ACHN (cell line): ENCODE measurements at places on chromosomes 4 and X.

GRCh38 chrX:11193035-11193469 is 81.9 kb downstream of the HCCS start:
- DNase-seq: no peak

DNA sequence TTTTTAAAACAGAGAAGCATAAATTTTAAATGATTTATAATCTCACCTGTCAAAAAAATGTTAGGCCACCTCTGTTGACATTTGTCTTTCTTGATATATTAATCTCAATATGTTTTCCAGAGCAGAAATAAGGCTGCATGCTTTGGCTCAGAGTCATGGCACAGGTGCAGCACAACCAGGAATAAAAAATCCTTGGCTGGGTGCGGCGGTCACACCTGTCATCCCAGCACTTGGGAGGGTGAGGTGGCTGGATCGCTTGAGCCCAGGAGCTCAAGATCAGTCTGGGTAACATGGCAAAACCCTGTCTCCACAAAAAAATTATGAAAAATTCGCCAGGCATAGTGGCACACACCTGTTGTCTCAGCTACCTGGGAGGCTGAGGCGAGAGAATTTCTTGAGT is 18.1 kb downstream of the CPLX1 start:
- DNase-seq: no peak

- no peak for DNase-seq
Observed at GRCh38 chr4:13524504-13525243, 19.6 kb downstream of the NKX3-2 start.

- peak; percentile 36 for DNase-seq
Observed at GRCh38 chrX:130174045-130174704, 2.4 kb downstream of the RAB33A start.

- DNase-seq: peak; percentile 68
Observed at GRCh38 chrX:45479196-45479834, 278.6 kb upstream of the DIPK2B start.

GRCh38 chr4:99841129-99841528 is 24.5 kb downstream of the DAPP1 start:
- DNase-seq: no peak

- no peak for DNase-seq
Observed at GRCh38 chr4:75004755-75005668, 72.1 kb downstream of the PARM1 start.

DNA sequence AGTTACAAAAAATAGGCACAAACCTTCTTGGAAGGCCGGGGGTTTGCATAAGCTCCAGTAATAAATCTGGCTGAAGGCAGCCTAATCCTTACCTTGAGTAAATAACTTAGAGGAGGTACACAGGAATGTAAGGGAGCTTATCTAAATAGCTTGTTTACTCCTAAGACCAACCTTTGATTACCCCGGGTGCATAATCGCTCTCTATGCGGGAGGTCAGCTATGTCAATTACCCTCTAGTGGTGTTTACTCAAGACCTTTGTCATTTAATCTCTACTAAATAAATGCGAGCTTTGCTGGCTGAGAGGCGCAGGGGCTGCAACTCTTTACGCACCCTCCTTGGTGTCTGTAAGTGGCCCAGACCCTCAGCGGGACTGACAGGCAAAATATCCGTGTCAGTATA is 50.2 kb upstream of the MAP9 start:
- DNase-seq: no peak

DNA sequence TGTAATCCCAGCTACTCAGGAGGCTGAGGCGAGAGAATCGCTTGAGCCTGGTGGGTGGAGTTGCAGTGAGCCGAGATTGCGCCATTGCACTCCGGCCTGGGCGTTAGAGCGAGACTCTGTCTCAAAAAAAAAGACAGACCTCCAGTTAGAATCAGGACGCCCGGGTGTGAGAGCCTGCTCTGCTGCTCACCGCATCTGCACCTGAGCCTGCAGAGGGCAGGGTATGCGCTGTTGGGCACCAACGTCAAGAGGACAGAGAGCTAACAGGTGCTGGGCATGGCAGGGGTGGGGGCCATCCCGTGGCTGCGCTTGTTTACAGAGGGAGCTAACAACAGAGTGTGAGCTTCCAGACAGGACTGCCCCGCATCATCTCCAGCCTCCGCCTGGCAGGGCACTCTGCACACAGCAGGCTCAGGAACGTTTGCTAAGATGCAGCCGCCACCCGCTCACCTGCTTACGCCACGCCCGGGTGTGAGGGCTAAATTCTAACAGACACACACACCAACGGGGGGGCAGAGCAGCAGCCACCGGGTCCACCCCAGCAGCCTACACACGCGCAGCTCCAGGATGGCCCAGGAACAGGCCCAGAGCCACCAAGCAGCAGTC is 50.0 kb upstream of the CPLX1 start:
- DNase-seq: no peak

GRCh38 chr4:8552024-8552423 is 28.2 kb upstream of the GPR78 start:
- DNase-seq: no peak

- no peak for DNase-seq
Observed at GRCh38 chr4:172707622-172708021, 461.0 kb upstream of the GALNT7 start.

DNA sequence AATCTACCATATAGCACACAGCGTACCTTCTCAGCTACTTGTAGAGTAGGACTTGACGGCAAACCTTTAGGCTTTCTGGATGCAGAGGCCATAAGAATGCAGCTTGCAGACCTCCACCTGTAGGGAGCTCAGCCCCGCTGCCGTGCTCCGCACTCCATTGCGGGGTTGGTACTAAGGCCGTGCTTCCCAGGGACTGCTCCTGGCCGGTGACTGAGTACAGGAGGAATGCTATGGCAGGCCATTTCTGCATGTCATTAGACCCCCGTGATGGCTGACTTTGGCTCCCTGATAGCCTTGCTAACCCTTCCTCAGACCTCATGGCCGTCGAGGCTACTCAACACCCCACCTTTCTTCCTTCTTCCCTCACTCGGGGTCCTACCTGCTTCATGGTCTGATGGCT is 26.4 kb downstream of the TIGD2 start:
- DNase-seq: no peak

DNA sequence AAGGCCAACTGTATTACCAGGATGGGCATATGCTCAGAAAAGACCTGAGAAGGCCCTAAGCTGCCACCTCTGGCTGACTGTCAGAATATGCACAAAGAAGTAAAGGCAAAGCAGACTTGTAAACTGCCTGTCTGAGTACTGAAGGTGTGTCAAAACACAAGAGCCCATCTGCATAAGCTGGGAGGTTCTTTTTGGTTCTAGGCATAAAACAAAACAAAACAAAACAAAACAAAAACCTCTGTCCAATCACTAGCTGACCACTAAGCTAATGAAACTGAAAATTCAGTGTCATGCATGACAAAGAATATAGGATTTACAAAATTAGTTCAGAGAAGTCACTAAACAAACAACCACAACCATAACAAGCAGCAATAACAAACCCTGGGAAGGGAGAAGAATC is 20.6 kb downstream of the SH3D19 start:
- DNase-seq: peak; percentile 10

GRCh38 chrX:107729558-107730297 is 45.9 kb downstream of the TSC22D3 start:
- no peak for DNase-seq

DNA sequence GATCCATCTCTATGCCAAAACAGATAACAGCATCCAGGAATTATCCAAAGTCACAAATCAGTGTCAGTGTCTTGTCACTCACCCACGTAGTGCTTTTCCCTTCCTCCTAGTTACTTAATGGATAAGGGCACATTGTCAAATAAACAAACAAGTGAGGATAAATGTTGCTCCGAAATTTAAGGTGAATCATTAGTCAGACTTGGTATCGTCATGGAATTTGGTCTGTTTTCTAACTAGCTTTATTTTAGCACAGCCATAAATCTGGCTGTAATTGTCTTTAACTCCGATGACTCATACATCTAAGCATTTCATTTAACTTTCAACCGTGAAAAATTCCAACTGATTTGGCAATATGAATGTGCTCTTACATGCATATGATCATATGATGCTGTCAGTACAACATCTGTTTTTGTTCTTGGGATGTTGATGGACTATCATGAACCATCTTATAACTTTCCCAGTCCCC is 83.3 kb downstream of the SNCA start:
- DNase-seq: peak; percentile 76

DNA sequence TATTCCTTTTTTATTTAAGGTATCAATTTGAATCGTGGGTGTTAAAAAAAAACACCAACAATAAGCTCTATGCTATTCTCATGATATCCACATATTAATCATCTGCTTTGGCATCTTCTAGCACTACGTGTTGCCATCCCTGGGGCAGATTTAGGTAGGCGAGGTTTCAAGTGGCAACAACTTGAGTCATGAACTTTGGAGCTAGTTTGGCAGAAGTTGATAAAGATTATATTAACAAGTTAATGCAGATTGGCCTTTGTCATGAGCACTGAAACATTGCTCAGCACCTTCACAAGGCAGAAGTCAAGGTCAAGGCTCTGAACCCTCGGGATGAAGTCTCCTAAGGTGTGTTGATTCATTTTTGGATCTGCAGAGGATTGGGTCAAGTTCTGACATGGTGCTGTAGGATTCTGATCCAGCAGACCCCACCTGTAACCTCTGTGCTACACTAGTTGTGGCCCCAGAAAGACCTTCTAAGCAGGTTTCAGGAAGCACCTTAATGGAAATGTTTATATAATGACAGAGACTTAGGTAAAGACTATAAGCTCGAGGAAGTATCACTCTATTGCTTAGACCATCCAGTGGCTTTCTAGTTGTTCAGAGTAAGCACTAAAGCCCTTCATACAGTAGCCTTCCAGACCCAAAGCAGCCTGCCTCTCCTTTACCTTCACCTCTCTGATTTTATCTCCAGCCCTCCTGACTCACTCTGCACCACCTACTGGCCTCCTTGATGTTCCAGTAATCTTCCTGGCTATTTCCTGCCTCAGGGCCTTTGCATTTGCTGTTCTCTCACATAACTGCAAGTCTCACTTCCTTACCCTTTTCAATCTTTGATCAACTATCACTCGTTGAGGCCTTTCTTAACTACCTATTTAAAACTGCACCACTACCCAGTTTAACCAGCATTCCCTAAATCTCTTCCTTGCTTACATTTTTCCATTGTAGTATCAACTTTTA is 117.0 kb upstream of the SLC4A4 start:
- no peak for DNase-seq

DNA sequence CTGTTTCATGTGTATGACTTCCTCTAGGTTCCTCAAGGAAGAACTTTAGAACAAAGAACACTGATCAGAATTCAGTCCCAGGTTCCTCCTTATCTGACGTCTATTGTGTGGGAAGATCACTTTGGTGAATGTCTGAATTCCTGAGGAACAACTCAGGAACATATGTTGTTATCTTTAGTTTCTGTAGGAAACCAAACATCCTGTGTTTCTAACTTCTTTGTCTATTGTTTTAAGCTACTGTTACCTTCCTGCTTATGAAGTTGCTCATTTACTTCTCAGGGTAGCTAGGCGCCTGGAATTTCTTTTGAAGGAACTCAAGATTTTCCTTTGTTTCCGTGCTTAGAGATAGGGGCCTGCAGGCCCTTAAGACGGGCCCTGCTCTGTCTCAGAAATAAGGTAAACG is 46.2 kb downstream of the MAGEB5 start:
- no peak for DNase-seq

- peak; percentile 63 for DNase-seq
Observed at GRCh38 chr4:127997534-127998388, 32.6 kb downstream of the ABHD18 start.

- no peak for DNase-seq
Observed at GRCh38 chr4:137961051-137961438, 281.1 kb downstream of the SLC7A11 start.

- peak; percentile 44 for DNase-seq
Observed at GRCh38 chrX:22135171-22135711, 103.1 kb downstream of the PHEX start.

- DNase-seq: peak; percentile 38
Observed at GRCh38 chrX:81120258-81120935, 81.3 kb downstream of the HMGN5 start.

GRCh38 chr4:32133734-32134133 is 1413.6 kb downstream of the PCDH7 start:
- no peak for DNase-seq

- no peak for DNase-seq
Observed at GRCh38 chr4:152015597-152016302, 254.9 kb upstream of the GATB start.

DNA sequence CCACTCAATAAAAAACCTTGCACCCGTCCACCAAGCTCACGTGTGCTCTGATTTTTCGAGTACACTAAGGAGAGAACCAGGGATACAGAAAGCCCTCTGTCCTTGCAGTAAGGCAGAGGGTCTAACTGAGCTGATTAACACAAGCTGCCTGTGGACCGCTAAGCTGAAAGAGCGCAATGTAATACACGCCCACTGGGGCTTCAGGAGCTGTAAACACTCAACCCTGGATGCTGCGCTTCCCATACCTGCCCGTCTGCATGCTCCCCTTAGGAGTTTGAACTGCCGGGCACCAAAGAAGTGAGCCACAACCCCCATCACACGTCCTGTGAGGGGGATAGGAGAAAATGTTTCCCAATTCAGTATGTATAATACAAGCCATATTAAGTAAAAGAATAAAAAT is 664.8 kb downstream of the PCDH18 start:
- DNase-seq: no peak

DNA sequence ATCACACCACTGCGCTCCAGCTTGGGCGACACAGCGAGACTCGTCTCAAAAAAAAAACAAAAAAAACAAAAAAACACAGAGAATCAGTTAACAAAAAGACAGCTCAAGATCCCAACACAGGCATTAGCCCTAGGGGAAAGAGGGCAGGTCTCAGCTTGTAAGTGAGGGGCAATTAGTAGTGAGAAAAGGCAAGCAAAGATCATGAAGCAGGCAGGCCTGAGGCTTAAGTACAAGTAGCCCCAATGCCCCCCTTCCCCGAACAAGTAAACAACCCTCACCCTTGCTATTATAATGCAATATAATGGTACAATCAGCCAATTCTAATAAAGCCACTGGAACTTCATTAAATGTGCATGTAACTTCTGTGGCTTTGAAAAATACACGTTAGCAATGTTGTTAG is 17.0 kb downstream of the ADGRA3 start:
- DNase-seq: no peak

DNA sequence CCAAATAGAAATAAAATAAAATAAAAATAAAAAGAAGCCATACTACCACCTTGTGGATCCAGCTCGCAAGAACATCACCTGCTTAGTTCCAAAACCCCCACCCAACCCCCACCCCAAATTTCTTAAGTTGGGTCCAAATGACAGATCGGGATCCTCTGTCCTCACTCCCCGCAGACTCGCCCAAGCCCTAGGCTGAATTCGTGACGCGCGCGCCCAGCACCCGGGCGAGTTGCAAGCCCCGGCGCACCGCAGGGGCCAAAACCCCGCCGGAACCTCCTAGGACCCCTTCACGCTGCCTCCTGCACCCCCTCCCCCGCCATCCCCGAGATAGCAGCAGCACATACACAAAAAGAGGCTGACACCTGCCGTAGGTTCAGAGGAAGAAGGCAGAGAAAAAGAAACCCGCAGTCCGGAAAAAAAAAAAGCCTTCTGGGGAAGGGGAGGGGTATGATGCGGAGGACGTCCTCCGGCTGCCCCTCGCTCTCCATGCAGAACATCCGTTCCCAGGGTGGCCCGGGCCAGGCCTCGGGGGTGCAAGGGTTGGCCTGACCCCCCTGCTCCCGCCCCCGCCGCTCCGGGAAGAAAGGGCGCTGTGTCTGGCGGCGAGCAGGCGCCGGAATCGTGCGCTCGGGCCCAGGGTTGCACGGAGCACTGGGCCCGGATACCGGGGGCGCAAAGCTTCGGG is 2.6 kb downstream of the NLGN4X start:
- no peak for DNase-seq
